ENCODE measurements at places on chromosomes 5 and 9. TPM values are rescaled to one million over a fixed set of nuclear protein-coding genes. Genes with fewer than 3 reads are reported as not detected.

SLC6A18 gene
- total RNA-seq: not detected

ADAMTS12 gene
- 24.9 TPM for total RNA-seq

DNA sequence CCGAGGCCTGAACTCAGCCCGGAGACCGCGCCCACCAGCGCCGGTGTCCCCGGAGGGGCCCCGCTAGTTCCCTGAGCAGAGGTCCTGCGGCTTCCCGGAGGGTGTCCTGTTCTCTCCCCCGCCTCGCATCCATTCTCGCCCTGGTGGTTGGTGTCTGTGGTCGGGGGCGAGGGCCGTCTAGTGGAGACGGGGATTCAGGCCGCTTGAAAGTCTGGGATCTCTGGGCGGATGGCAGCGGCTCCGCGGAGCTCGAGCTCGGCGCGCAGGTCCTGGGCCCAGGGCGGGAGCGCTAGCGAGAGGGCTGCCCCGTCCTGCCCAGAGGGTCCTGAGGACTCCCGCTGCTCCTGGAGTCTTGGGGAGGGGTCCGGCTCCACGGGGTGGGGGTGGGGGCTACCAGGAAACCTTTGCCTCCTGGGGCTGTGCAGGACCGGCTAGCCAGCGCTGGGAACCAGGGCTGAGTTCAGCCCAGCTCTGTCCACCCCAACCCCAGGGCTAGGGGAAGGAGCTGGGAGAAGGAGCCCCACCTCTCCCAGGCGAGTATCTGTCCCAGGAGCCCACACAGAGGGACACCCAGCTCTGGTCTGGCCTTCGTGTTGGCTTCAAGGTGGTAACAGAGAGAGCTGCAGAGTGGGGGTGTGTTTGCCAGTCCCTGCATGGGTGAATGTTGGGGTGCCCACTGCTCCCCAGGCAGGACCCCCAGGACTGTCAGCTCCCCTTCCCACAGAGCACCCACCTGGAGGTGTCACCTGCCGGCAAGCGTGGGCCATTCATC, 4.0 kb downstream of the TOR4A start:
- DNase-seq: no peak

GRCh38 chr9:34651876-34652601, at the start of gene IL11RA:
Gene IL11RA (plus strand): TSS chr9:34652185. CDS start chr9:34655218, 3,033 bp downstream.
- peak; percentile 44 for DNase-seq

GRCh38 chr9:86424251-86424891, 70.2 kb upstream of the TUT7 start:
- DNase-seq: no peak

GRCh38 chr9:133848471-133849109, 110.4 kb upstream of the SARDH start:
- no peak for DNase-seq

- DNase-seq: no peak
Measured at GRCh38 chr9:30235564-30235963, 2148.9 kb upstream of the ACO1 start.

GRCh38 chr5:38532165-38532669, 24.2 kb downstream of the LIFR start:
- DNase-seq: no peak

- DNase-seq: no peak
Measured at GRCh38 chr9:114694146-114694545, 12.2 kb upstream of the TEX48 start.

- DNase-seq: no peak
Measured at GRCh38 chr9:134285215-134285845, 40.9 kb upstream of the RXRA start.

DNA sequence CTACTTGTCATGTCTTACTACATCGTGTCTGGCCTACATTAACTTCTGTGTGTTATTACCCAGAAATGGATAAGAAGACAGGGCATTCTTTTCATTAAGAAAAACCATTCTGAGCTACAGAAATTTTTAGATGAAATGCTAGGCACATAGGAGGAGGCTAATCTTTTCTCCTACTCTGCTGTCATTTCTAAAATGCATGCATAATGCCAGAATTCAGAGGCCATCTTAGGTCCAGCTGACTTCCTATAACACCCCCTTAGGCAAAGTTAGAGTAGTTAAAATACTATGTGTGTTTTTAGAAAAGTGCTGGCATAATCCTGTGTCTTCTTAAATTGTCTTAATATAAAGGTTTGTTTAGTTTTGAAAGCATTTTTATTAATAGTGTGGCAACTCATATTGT, 352.6 kb downstream of the CSNK1G3 start:
- DNase-seq: no peak

All from omental fat pad (tissue), 4 donors.